Right lobe of liver (tissue), 6 donors: ENCODE measurements at places on chromosomes 13 and 19. TPM values are rescaled to one million over a fixed set of nuclear protein-coding genes. Genes with fewer than 3 reads are reported as not detected.

Gene SHISA2
- 0.07 TPM for total RNA-seq

Gene CYP4F3
- total RNA-seq: 277 TPM

Gene SIAH3
- not detected for total RNA-seq

Gene PIK3R2
- total RNA-seq: 16.1 TPM

Gene ZIC2
- total RNA-seq: not detected

Gene TBXA2R
- 4.4 TPM for total RNA-seq

Gene KLF1
- 1.7 TPM for total RNA-seq

Gene LDLR
- 117 TPM for total RNA-seq

Gene KLK6
- total RNA-seq: not detected

Gene ADGRE3
- total RNA-seq: 0.09 TPM

Gene GPR12
- not detected for total RNA-seq

Gene KLK14
- total RNA-seq: not detected

Gene KIR2DL4
- total RNA-seq: not detected

Gene PSG1
- not detected for total RNA-seq

Gene CLEC11A
- total RNA-seq: 3.6 TPM

Gene ATP4A
- total RNA-seq: not detected

Gene PEAK3
- 0.31 TPM for total RNA-seq

Gene CEACAM3
- total RNA-seq: 0.51 TPM

Gene ZNF574
- total RNA-seq: 5.0 TPM

Gene MEDAG
- 0.24 TPM for total RNA-seq

Gene PEG3
- total RNA-seq: 4.2 TPM

Gene TMEM147
- total RNA-seq: 30.6 TPM

Gene FFAR3
- total RNA-seq: not detected

Gene ZNF296
- total RNA-seq: 0.35 TPM

Gene CABP5
- total RNA-seq: not detected

Gene OR7A5
- total RNA-seq: not detected

Gene GAS6
- total RNA-seq: 29.4 TPM

Gene RDH8
- total RNA-seq: not detected
